ENCODE measurements at places on chromosomes 6 and 20. TPM values are rescaled to one million over a fixed set of nuclear protein-coding genes. Genes with fewer than 3 reads are reported as not detected.

VSX1 gene
- total RNA-seq: not detected

TAGAP gene
- not detected for total RNA-seq

ERGIC3 gene
- total RNA-seq: 487 TPM

RSPO4 gene
- total RNA-seq: not detected

Data from IMR-90 (cell line).